ENCODE measurements at places on chromosomes 1 and 21.

DNA sequence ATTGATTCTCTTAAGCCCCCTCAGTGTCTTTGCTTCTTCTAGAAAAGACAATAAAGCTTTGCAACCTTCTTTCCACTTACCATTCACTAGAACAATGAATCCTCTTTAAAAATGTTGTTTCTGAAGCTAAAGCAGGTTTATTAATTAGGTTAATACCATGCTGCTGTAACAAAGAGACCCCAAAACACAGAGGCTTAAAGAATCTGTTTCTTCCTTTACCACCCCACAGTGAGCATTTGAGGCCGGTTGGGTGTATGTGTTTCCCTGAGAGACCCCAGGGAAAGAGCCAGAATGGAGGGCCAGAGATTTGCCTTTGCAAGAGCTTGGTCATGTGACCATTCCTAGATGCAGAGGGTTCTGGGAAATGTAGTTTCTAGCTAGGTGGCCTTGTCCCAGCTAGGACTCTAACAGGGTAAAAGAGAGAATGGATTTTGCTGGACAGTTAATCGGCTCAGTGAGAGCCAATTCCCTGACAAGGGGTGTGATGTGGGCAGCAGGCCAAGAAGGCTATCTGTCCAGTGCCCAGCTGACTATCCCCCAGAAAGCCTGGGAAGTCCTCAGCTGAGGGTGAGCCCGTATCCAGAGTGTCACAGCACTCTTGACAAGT is 191.8 kb upstream of the TMEM51 start:
- no peak overlapping the region for H3K4me3 ChIP-seq
- H3K36me3 ChIP-seq, result peaks cover 35% of the 10 kb centered on the region
- peaks cover 16% of the 10 kb centered on the region for H3K4me1 ChIP-seq
- no peak overlapping the region for H3K27ac ChIP-seq

DNA sequence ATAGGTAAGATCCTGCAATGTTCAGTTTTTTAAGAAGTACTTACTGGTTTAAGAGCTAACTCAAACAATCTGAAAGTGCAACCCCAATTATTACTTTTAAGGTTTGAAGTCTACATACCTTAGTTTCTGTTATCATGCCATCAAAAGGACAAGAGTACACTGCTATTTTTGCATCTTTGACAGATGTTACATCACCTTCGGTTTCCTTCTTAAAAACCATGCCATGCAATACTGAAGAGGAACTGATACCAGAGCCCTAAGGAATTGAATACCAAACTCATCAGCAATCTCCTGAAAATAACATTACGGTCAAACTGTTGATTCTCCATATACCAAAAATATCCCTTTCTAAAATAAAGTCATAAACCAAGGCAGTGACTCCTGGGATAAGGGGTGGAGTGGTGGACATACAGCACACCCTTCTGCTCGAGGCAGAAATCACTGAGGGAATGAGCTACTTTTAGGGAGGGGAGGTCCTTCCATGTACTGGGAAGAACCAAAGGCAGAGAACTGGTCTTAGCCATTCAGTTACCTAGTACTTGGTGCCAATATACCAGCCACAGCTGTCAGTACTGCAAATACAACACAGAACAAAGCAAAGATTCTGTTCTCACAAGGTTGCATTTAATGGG is 8.5 kb downstream of the CCT8 start:
- H3K4me1 ChIP-seq, result peaks cover under 1% of the 10 kb centered on the region
- no peaks in the 10 kb centered on the region for H3K27me3 ChIP-seq
- no peak for DNase-seq
- no peak overlapping the region for H3K4me3 ChIP-seq
- H3K27ac ChIP-seq, result no peak overlapping the region

GRCh38 chr1:23664837-23665795 is 26.5 kb upstream of the RPL11 start:
- H3K27ac ChIP-seq, result no peak overlapping the region
- H3K27me3 ChIP-seq, result no peaks in the 10 kb centered on the region
- peaks cover 4% of the 10 kb centered on the region for H3K4me1 ChIP-seq
- no peaks in the 10 kb centered on the region for H3K36me3 ChIP-seq

- H3K36me3 ChIP-seq, result no peaks in the 10 kb centered on the region
- H3K27ac ChIP-seq, result no peak overlapping the region
- no peaks in the 10 kb centered on the region for H3K4me1 ChIP-seq
- H3K27me3 ChIP-seq, result no peaks in the 10 kb centered on the region
These were observed 152.7 kb downstream of the CHRM3 start for GRCh38 chr1:239539051-239539450.

- no peak for DNase-seq
- H3K36me3 ChIP-seq, result no peaks in the 10 kb centered on the region
- no peak overlapping the region for H3K4me3 ChIP-seq
These were observed 254.8 kb upstream of the VAMP3 start for GRCh38 chr1:7516341-7516740.

- peaks cover 6% of the 10 kb centered on the region for H3K36me3 ChIP-seq
- no peak overlapping the region for H3K27ac ChIP-seq
- no peaks in the 10 kb centered on the region for H3K4me1 ChIP-seq
- H3K4me3 ChIP-seq, result no peak overlapping the region
- no peak for DNase-seq
- peaks cover 39% of the 10 kb centered on the region for H3K27me3 ChIP-seq
These were observed 22.0 kb downstream of the PRKCZ start for GRCh38 chr1:2072109-2072806.

- peaks cover 17% of the 10 kb centered on the region for H3K4me1 ChIP-seq
- H3K27ac ChIP-seq, result no peak overlapping the region
- H3K4me3 ChIP-seq, result no peak overlapping the region
- H3K27me3 ChIP-seq, result no peaks in the 10 kb centered on the region
- no peaks in the 10 kb centered on the region for H3K36me3 ChIP-seq
- DNase-seq, result no peak
These were observed 24.4 kb upstream of the CLDN14 start for GRCh38 chr21:36504067-36505058.

- no peaks in the 10 kb centered on the region for H3K36me3 ChIP-seq
- no peak overlapping the region for H3K4me3 ChIP-seq
- H3K27ac ChIP-seq, result no peak overlapping the region
- H3K4me1 ChIP-seq, result peaks cover under 1% of the 10 kb centered on the region
These were observed 70.0 kb upstream of the TENT5C start for GRCh38 chr1:117535821-117536220.

GRCh38 chr1:214670098-214670497 is 67.1 kb downstream of the CENPF start:
- no peak overlapping the region for H3K27ac ChIP-seq
- DNase-seq, result no peak
- no peaks in the 10 kb centered on the region for H3K36me3 ChIP-seq

GRCh38 chr1:93925206-93925605 is 16.0 kb upstream of the GCLM start:
- no peaks in the 10 kb centered on the region for H3K27me3 ChIP-seq
- no peak overlapping the region for H3K27ac ChIP-seq
- H3K4me1 ChIP-seq, result no peaks in the 10 kb centered on the region
- DNase-seq, result no peak
- no peak overlapping the region for H3K4me3 ChIP-seq

DNA sequence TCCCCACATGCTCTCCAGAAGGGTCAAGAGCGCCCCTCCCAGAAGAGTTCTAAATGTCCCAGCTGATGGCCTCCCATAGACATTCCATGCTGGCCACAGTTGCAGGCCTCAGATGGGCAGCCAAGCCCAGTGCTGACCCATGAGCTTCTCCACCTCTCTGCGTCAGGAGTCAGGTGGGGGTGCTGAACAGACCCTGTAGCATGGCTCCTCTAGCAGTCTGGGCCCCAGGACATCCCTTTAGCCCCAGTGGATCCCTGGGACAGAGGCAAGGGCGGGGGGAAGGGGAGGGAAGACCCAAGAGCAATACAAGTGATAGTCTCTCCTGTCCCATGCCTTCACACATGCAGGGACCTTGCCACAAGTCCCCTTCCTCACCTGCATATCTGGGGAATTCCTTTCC is 56.7 kb downstream of the LRRN2 start:
- peaks cover 27% of the 10 kb centered on the region for H3K27me3 ChIP-seq
- DNase-seq, result no peak
- H3K27ac ChIP-seq, result no peak overlapping the region

- H3K4me1 ChIP-seq, result no peaks in the 10 kb centered on the region
- no peak for DNase-seq
- no peak overlapping the region for H3K4me3 ChIP-seq
- no peak overlapping the region for H3K27ac ChIP-seq
- no peaks in the 10 kb centered on the region for H3K27me3 ChIP-seq
- peaks cover 8% of the 10 kb centered on the region for H3K36me3 ChIP-seq
These were observed 59.8 kb downstream of the GNG12 start for GRCh38 chr1:67773462-67773861.
